Activated CD8-positive, alpha-beta memory T cell treated with anti-CD3 and anti-CD28 coated beads for 4 hours (primary cell): ENCODE measurements at places on chromosomes 4 and X.

GRCh38 chr4:89175611-89176010 is 64.3 kb downstream of the TIGD2 start:
- DNase-seq, result no peak

- DNase-seq, result no peak
Observed at GRCh38 chrX:40304115-40304514, 206.4 kb upstream of the BCOR start.

- DNase-seq, result no peak
Observed at GRCh38 chrX:119075270-119076025, 2.7 kb downstream of the CT47C1 start.

DNA sequence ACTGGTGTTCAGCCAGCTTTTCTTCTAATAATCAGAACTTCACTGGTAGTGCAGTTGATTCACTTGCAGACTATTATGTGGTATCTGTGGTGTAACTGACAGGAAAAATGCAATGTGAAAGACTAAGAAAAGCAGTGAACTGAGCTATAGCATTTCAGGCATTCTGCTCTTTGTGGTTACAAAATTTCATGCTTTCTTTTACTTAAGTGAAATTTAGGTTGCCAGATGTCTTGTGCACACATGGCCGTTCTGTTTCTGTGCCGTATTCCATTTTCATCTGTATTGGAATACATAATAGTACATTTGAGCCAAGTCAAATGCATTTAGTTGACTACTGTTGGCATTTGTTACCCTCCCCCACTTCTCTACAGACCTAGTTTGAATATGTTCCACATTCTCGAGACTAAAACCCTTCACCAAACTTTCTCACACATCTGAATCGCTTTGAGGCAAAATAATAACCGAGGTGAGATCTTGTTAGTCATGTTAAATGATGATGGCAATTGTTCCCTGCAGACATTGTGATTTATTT is 8.2 kb downstream of the RTL3 start:
- DNase-seq, result no peak

- no peak for DNase-seq
Observed at GRCh38 chrX:68574240-68574639, 73.2 kb upstream of the STARD8 start.

GRCh38 chr4:123826896-123827295 is 430.3 kb downstream of the SPRY1 start:
- no peak for DNase-seq

DNA sequence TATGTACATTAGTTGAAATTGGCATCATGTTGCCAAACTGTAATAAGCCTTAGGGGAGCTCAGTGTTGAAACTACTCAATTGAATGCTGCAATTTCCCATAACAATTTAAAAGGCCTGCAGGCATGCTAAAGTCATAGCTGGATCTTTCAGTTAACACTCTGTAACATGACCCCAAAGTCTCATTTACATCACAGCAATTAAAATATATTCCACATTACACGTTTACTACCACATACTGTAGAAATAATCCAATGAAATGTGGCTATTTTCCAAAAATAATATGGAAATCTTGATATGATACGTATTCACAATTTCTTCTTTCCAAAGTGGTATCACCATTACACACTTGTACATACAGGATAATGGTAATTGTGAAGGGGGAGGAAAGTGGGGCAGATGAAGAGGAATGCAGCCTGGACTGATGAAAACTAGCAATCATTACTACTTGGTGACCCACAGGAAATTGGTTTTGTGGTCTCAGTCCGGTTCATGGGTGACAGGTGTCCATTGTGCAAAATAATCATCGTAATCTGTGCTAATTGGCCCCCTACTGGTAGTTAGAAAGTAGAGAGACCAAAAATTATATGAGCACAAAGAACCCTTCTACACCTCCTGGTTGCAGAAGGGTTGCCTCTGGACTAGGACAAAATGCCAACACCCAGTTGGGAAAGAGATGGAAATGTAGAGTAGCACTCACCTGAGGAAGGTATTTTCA is 63.7 kb downstream of the TENM3 start:
- no peak for DNase-seq
